ENCODE measurements at places on chromosomes 5 and 9.

- DNase-seq = no peak
Observed at GRCh38 chr5:83720836-83721537, at the start of gene HAPLN1. TSS of gene HAPLN1 (minus strand) at chr5:83720855. CDS start at chr5:83673523, 47,332 bp downstream.

- no peak for DNase-seq
Observed at GRCh38 chr5:91941588-91941987, 558.5 kb upstream of the ARRDC3 start.

GRCh38 chr9:84772511-84772910 lies 103.0 kb downstream of the NTRK2 start:
- DNase-seq = no peak

- no peak for DNase-seq
Observed at GRCh38 chr5:44719856-44720255, 88.9 kb upstream of the MRPS30 start.

- DNase-seq = no peak
Observed at GRCh38 chr5:5781335-5781734, 358.9 kb downstream of the ICE1 start.
